Activated T-helper 1 cell treated with anti-CD3 and anti-CD28 coated beads, Interleukin-2, amount 50 U/mL, for 16 hours (primary cell): ENCODE measurements at places on chromosomes 3 and 15.

DNA sequence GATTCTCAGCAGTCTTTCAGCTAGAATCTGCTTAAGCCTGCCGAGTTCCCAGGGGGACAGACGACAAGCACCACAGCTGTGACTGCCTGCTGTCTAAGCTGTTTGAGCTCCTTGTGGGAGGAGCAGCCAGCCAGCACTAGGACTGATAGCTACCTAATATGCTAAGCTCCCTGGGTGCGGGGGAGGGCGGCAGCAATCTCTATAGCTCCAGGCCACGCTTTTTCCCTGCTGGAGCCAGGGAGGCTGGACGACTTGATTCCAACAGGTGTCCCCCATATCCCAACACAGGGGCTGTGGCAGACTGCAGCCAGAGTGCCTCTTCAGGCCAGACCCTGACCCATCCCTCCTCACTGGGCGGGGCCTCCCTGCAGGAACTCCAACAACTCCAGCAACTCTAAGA lies 134.1 kb upstream of the ARPP21 start:
- DNase-seq: no peak

DNA sequence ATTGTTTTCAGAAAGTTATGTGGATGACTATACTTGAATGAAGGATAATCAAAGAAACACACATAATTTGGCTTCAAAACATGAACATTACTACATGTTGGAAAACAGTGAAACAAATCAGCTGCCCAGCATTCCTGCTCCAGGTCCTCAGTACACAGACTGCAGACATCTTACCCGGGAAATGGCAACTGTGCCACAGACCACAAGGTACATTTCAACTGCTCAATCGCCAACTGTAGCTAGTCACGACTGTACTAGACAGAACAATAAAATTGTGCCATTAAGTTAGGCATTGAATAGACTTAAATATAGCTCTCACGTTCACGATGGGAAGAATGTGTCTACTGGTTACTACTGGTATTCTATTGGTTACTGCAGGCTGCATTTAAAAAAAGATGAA lies 5.0 kb downstream of the NAA50 start:
- no peak for DNase-seq

DNA sequence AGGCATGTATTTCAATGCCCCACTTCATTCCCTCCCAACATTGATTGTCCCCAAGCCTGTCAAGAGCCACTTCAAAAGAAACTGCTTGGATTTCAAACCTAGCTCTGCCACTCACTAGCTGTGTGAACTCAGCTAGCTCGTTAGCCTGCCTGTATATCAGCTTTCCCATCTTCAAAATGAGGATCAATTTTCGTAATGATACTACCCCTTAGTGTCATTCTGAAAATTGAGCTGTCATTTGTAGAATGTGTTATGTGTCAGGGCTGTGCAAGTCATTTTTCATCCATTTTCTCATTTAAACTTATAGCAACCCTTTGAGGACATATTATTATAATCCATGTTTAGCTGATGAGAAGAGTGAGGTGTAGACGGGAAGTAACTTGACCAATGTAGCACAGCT lies 88.6 kb downstream of the TRIM42 start:
- no peak for DNase-seq

DNA sequence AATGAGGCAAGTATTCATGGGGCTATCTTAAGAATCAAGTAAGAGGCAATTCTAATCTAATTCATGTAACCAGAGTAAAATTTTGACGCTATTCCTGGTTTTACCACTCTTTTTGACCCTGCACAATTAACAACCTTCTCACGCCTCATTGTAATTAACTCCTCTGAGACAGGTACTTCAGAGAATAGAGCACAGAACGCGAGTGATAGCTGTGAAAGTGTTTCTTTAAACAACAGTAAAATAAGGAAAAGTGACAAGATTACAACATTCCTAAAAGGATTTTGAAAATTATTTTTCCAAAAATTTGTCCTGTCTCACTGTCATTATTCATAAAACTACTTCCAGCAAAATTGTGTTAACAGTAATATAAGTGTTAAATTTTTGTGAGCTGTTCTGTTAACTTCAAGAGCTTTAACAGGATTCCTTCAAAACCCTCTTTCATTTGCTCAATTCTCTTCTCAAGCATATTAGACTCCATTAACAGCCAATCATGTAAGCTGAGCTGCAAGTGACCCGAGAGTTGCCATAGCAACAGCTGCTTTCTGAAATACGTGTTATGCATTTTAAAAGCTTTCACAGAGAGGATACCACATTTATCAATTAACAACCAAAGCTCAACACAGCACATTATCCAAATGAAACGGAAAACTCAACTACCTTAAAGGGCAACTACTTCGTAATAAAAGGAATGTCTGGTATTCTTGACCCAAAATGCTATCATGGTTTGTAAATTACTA lies 93.1 kb downstream of the STAG1 start:
- no peak for DNase-seq

GRCh38 chr15:74884428-74885223 lies 5.2 kb upstream of the MPI start:
- no peak for DNase-seq

DNA sequence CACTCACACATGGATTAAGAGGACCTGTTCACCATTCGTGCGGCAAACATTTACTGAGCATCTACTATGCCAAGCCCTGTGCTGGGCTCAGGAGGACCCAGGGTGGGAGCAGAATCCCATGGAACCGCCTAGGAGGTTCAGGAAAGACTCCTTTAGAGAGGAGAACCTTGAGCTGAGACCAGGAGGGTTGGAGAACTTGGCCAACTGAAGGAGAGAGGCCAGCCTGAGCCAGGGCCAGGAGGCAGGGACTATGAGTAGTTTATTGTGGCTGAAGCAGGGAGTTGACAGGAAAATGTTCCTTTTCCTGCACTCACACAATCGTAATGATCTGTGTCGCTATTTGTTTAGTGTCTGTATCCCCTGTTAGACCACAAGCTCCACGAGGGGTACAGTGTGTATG lies 71.3 kb downstream of the SLC30A4 start:
- no peak for DNase-seq

DNA sequence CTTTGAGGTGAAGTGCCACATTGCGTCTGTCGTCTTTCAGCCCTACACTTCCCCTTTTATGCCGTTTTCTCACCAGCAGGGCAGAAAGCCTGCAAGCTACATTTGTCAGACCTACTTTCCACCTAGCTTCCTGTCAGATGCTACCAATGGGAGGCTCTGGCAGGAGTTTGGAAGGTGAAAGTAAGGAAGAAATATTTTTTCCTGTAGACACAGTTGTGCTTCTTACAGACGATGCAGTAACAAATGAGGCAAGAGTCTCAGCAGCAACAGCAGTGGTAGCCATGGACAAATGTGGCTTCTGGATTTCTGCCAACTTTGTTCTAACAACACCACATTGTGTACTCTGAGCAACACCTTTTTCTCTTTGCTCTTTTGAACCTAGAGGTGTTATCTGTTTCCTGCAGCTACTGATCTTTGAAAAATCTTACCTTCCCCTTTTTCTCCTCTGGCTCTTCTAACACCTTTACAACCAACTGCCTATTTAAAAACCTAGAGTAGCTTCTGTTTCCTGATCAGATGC lies 70.6 kb upstream of the STT3B start:
- peak; percentile 6 for DNase-seq
